ENCODE measurements at places on chromosomes 3 and 15.

DNA sequence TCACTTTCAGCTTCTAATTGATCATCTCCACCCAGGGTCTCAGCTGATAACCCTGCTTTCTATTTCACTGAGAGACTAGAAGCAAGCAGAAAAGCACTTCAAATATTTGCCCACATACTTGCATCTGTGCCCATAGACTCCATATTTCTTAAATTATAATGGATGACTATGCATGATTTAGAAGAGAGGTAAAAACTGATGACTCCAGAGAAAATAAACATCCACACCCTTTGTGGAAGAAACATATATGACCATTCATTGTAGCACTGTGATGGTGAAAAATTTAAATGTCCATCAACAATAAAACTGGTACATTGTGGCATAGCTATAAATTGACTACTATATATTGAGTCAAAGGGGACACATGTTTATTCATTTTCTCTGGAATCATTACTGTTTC, 7.1 kb upstream of the IGF2BP2 start:
- no peak for DNase-seq

DNA sequence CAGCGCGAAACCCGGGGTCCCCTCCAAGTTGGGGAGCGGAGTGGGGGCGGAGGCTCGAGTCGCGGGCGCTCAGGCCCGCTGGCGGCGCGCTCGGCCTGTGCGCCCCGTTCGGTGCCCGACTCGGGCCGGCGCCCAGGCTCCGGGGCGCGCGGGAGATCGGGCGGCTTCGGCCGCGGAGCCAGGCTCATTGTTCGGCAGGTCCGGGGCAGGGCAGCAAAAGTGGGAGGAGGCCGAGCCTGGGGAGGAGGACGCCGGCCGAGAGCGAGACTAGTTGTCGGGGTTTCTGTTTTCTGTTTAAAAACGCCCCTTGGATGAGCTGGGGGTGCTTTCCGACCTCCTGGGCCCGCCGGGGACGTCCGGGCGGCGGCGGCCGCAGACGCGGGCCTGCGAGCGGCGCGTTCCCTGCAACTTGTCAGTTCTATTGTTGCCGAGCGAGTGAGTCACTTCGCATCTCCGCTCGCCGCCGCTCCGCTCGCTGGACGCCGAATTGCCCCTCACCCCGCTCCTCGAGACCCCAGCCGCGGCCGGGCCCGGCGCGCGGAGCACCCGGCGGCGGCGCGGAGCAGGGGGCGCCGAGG, 676 bp downstream of the TCF12 start:
- DNase-seq = peak; percentile 33

GRCh38 chr3:122589297-122589696, 11.8 kb downstream of the PARP15 start:
- no peak for DNase-seq

DNA sequence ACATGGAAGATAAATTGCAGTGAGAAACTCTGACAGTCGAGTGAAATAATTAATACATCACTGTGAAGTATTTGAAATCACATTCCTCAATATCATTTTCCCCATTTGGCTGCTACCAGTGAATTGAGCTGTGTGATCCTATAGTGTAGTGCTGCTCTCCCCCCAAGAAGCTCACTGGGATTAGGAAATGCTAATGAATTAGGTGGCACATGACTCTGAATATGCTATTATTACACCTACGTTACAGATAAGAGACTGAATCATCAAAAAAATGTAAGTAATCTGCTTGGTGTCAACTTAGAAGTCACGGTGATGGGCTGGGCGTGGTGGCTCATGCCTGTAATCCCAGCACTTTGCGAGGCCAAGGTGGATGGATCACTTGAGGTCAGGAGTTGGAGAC, 34.7 kb upstream of the SYNM start:
- DNase-seq = no peak

- DNase-seq = no peak
Observed at GRCh38 chr15:54064365-54064764, 86.1 kb downstream of the UNC13C start.

GRCh38 chr3:158395421-158395820, 175.6 kb upstream of the MLF1 start:
- DNase-seq = no peak

DNA sequence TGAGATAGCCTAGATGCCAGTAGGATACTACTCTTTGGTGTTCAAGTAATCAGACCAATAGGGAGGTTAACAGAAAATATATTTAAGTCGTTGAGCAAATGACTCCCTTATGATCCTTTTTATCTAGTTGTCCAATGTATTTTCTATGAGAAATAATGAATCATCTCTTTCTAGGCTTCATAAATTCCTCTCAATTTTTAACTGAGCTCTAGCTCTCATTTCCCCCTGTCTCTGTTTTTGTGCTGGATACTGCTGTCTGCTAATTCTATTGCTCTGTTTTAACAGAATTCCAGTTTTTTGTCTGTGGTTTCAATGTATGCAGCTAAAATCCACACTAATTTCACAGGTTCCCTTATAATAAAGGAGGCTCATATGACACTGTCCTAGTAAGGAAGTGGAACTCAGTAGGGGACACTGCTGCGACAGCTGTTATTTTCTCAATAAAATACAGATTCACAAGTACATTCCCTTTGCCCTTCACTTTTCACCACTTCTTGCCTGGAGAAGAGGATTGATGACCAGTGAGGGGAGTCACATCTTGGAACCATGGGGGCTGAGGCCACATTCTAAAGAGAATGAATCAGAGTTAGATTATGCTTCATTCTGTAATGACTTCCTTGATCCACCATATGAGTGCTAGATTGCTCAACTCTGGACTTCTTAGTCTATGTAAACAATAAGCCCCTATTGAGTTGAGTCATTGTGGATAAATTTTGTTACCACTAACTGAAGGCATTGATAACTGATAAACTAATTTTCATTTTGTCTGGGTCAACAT, 558.7 kb upstream of the KCNMB2 start:
- DNase-seq = no peak

GRCh38 chr3:42025370-42026138, 63.7 kb upstream of the ULK4 start:
- peak; percentile 94 for DNase-seq

DNA sequence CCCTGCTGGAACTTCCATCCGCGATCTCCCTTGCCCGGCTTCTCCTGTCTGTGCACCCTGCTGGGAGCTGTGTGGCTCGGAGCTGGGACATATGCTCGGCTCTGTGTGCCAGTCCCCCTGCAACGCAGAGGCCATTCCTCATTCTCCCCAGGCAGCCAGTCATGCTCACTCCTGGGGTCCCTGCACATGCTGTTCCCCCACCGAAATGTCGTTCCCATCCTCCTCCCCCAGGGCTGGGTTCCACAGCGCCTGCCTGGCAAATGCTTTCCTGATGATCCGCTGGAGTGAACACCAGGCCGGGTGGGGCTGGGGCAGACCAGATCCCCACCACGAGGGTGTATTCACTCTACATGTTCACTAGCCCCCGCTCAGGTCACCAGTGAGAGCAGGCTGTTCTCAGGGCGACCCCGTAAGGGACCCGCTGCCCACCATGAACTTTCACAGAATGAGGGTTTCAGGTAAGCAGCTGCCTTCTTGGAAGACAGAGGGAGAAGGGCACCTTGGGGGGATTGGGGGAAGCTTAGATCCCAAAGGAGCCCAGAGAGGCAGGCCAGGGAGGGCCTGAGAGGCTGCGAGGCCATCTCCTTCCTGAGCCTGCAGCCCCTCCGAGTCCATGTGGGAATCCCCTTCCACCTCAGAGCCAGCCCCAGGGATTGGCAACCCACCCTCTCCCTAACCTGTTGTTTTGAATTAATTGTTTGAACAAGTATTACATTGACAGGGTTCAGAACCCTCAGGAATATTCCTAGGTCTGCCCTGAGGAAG, 88.7 kb upstream of the IQSEC1 start:
- no peak for DNase-seq

DNA sequence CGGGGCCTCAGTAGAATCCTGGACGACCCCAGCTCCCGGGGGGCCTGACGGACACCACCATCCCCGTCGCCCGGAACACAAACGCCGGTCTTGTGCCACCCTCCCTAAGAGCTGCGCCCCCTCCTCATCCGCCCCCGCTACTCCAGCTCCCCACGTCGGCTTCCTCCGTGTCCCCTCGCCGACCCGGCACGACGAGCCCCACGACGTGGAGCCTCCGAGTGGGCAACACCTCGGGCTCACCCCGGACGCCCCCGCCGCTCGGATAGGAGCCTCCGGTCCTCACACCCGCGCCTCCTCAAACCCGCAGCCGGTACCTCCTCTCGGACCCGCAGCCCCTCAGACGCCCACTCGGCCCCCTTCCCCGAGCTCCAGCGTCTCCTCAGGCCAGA, 525 bp downstream of the NPTN start:
- no peak for DNase-seq

DNA sequence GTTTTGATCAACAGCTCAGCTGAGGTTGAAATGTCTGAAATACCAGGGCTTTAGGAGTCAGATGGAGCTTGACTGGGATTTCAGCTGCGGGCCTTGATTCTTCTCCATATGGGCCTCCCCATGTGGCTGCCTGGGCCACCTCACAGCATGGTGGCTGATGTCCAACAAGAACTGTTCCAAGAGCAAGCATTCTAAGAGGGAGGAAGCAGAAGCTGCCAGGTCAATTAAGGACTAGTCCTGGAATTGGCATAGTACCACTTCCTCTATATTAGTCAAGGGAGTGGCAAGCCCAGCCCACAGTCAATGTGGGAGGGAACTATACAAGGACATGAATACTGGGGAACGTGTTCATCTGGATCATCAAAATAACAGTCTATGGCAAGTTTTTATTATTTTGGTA, 181.7 kb upstream of the ANKRD28 start:
- DNase-seq = no peak

DNA sequence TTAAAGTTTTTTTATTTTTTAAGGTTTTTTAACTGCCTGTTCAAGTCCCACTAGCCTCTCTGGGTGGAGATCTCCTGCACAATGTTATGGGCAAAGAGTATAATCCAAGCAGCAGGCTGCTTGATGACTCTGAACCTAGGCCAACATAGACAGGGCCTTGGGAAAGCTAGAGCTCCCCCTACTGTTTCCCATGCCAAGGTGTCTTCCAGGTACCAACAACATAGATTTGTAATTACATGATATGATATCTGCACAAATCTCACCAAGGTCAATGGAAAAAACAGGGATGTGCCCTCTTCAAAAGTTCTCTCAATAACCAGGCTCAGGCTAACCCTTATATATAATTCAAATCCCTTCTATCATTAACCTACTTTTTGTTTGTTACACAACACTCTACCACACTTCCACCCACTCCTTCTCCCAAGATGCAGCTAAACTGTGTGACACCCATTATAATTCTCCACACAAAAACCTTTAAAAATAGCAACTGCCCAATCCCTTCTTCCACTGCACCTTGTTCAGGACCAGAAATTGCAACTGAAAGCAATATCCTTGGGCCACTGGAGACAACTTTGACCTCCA, 43.8 kb downstream of the RBM15B start:
- peak; percentile 23 for DNase-seq

GRCh38 chr15:77025083-77025901, 30.4 kb downstream of the PSTPIP1 start:
- peak; percentile 76 for DNase-seq

DNA sequence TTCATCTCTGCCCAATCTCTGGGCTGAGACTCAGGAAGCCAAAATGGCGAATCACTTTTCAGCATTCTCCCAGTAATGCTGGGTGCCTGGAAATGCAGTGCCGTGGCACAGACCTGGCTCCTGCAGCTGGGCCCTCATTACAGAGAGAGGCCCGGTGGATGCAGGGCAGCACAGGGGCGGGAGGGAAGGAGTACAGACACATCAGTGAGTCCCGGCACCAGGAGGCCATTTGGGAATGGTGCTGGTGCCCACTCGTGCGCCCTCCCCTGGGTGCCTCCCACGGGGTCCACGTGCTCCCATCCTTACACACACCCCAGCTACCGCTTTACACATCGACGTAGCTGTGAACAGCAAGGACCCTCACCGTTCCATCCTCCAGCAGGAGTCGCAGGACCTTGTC, 13.2 kb downstream of the MYO5C start:
- no peak for DNase-seq

- no peak for DNase-seq
Observed at GRCh38 chr15:100711516-100712021, 109.2 kb downstream of the ASB7 start.

DNA sequence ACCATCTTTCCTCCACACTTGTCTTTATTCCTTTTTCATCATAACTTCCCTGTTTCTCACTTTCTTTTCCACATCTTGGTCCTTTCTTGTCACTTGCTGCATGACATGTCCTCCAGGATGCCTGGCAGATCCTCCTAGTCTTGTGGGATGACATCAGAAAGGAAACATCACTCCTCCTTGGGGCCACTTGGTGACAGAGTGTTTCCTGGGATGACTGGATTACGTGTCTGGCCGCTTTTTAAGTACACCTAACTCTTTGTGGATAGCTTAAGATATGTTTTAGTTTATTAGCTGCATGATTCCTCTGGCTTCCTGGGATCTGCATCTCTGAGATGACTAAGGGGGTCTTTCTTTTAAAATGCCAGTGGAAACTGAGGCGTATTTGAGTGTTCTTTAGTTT, 363.5 kb upstream of the FRG2C start:
- DNase-seq = no peak

DNA sequence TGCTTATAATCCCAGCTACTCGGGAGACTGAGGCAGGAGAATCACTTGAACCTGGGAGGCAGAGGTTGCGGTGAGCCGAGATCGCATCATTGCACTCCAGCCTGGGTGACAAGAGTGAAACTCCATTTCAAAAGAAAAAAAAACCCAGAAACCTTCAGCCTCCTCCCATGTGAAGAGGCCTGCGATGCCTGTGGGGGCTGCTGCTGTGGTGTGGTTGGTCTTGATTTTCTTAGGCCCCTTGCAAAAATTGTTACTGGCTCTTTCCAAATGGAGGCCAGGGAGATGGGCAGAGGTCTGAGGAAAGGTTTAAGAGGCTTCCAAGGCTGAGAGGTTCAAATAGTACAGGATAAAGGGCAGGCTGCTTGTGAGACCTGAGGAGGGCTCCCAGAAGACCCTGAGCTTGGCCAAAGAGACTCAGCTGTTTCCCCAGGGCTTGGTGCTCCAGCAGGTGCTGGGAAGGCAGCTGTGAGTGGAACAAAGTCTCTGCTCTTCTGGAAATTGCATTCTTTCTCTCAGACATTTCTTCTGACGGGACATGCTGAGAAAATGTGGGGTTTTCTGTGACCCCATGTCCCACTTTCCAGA, 18.4 kb downstream of the GCSAM start:
- DNase-seq = no peak
